ENCODE measurements at places on chromosomes 5 and 9.

GRCh38 chr5:179397516-179397915 lies 52.3 kb upstream of the ADAMTS2 start:
- DNase-seq = no peak

DNA sequence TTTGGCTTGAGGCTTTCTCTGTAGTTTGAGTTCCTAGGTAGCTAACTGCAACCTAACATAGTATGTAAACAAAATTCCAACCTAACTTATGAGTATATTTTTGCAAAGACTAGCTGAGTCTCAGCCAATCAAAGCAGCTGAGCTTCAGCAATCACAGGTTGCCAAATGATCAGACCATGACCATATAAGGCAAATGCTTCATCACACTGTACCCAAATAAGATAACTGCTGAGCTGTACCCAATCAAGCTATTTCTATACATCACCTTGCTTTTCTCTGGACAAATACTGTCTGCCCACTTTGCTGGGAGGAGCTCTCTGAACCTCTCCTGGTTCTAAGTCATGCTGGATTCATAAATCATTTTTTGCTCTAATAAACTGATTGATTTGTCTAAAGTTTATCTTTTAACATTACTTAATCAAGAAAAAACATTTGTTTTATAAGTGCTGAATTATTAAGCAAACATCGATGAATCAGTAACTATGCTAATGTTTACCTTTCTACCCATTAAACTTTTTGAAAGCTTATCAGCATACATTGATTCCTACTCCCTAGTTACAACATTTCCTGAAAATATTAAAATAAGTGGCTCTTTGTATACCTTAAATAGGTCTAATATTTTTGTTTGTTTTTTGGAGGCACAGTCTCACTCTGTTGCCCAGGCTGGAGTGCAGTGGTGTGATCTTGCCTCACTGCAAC lies 129.7 kb upstream of the PCA3 start:
- no peak for DNase-seq

DNA sequence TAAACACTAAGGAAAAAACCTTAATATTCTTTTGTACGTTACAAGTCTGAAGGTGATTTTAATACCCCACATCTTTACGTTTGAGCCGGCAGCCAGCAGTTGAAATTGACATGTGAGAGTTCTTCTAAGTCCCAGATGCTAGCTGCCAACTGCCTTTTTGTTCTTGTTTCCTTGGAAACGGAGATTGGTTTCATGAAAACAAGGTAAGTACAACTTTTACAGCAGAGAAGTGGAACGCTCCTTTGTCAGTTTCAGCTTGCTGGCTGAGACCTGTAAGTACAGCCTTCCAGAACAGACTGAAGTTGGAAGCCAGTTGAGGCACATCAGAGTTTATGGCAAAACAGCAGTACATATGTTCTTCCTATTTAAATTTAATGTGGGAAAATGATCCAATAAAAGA lies 1018.4 kb upstream of the ARRDC3 start:
- peak; percentile 12 for DNase-seq

GRCh38 chr5:9927106-9927505 lies 297.0 kb upstream of the TAS2R1 start:
- no peak for DNase-seq

GRCh38 chr5:147989994-147990393 lies 73.8 kb upstream of the SPINK5 start:
- no peak for DNase-seq

GRCh38 chr5:144328980-144329379 lies 158.3 kb downstream of the KCTD16 start:
- no peak for DNase-seq

DNA sequence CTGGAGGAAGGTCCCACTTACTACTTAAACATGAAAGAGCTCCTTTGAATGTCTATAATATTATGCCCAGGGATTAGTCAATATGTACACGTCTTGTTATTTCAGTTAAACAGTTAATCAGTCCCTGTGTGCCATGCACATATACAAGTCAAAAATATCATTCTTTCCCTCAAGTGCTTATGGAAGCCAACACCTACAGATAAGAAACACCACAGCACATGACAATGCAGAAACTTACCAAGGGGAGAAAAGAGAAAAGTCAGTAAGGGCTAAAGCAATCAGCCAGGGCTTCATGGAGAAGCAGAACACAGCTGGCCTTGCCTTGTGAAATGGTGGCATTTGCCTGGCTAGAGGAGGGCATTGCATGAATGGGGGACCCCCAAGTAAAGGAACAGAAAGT lies 88.3 kb downstream of the SNCAIP start:
- no peak for DNase-seq

DNA sequence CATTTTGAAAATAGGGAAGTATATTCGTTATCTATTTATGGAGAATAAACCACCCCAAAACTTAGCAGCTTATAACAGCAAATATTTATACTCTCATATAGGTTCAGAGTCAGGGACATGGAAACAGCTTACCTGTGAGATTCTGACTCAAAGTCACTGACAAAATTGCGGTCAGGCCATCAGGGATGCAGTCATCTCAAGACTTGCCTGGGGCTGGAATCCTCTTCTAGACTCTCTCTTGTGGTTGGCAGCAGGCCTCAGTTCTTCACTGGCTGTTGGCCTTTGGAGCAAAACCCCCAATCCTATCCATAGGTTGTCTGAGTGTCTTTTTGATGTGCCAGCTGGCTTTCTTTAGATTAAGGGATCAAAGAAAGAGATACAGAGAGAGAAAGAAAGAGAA lies 275.6 kb downstream of the SEC61B start:
- DNase-seq = no peak

GRCh38 chr9:121596515-121596914 lies 54.9 kb upstream of the DAB2IP start:
- no peak for DNase-seq

DNA sequence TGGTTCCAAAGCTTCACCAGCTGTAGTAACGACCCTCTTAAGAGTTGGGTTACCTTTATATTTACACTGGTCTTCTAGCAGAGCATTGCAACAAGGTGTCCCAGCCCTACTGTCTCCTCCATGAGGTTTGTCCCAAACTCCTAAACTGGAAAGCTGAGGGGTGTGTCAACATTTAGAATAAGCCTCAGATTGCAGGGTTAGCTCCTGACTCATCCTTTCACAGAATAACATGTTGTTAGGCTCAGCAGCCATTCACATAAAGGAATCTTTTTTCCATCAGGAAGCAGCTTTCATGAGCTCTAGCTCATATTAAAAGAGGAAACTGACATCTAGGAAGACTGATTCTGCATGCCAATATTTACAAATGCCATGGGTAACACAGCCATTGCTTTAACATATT lies 238.7 kb downstream of the EFNA5 start:
- DNase-seq = no peak

DNA sequence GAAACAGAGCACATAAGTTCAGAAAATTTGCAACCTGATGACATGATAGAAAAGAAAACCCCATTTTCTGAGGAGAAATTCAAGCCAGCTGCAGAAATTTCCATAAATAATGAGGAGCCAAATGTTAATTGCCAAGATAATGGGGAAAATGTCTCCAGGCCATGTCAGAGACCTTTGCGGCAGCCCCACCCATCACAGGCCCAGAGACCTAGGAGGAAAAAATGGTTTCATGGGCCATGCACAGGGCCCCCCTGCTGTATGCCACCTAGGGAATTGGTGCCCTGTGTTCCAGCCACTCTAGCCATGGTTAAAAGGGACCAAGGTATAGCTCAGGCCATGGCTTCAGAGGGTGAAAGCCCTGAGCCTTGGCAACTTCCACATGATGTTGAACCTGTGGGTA lies 118.1 kb downstream of the NR2F1-AS1 start:
- DNase-seq = no peak

- no peak for DNase-seq
Observed at GRCh38 chr9:91320299-91320698, 41.4 kb downstream of the AUH start.

DNA sequence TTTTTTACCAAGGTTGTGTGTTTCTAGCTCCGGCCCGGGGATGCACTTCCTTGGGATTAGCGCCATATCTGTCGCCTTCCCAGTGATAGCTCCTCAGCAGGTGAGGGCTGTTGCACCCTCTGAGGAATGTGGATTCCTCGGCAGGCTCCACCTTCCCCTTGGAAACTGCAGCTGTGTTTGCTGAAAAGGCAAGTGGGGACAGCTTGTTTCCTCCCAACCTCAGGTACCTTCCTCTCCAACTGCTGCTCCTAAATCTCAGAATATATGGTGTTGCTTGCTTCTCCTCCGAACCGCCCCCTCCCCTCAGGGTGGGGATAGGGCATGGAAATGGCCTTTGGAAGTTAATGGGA lies 1.3 kb downstream of the SLC1A1 start:
- DNase-seq = peak; percentile 58

DNA sequence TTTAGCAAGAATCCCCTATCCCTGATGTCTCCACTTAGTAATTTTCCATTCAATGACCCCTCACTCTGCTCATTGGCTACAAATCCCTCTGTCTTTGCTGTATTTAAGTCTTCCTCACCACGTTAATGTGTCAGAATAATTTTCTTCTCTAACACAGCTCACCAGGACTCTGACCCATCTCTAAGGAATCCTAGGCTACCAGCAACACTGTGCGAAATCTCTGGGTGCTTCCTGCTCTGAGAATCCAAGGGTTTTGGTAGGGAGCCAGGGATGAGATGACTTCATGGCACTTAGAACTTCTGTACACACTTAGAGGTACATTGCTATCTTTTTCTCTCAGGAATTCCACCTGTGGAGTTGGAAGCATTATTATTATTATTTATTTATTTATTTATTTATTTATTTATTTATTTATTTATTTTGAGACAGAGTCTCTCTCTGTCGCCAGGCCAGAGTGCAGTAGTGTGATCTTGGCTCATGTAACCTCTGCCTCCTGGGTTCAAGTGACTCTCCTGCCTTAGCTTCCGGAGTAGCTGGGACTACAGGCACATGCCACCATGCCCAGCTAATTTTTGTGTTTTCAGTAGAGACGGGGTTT lies 53.5 kb downstream of the FOXI1 start:
- no peak for DNase-seq

DNA sequence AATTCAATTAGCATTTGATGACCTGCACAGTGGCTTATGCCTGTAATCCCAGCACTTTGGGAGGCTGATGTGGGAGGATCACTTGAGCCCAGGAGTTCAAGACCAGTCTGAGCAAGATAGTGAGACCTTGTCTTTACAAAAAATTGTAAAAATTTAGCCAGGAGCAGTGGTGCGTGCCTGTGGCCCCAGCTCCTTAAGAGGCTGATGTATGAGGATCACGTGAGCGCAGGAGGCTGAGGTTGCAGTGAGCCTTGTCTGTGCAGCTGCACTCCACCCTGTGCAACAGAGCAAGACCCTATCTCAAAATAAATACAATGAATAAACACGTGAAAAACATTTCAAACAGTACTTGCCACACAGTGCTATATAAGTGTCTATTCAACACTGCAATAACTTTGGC lies 4.2 kb downstream of the ABCA1 start:
- DNase-seq = no peak

- no peak for DNase-seq
Observed at GRCh38 chr9:27963836-27964235, 390.6 kb upstream of the C9orf72 start.

DNA sequence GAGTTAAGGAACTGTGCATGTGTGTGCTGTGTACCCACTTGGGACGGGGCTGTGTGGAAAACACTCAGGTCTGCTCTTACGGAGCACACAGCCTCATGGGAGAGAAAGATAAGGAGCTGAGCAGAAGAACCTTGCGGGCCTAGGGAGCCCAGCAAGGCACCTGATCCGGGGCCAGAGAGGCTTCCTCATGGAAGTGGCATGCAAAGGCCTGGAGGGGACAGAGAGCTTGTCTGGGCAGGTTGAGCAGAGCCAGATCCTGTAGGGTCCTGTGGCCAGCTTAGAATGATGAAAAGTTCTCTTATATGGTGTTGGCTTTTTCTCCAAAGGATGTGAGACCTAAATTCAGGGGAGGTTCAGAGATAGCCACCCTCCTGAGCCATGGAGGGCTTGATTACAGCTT lies 45.2 kb downstream of the NEK6 start:
- no peak for DNase-seq

- peak; percentile 52 for DNase-seq
Observed at GRCh38 chr5:78974011-78974410, 11.1 kb downstream of the ARSB start.

DNA sequence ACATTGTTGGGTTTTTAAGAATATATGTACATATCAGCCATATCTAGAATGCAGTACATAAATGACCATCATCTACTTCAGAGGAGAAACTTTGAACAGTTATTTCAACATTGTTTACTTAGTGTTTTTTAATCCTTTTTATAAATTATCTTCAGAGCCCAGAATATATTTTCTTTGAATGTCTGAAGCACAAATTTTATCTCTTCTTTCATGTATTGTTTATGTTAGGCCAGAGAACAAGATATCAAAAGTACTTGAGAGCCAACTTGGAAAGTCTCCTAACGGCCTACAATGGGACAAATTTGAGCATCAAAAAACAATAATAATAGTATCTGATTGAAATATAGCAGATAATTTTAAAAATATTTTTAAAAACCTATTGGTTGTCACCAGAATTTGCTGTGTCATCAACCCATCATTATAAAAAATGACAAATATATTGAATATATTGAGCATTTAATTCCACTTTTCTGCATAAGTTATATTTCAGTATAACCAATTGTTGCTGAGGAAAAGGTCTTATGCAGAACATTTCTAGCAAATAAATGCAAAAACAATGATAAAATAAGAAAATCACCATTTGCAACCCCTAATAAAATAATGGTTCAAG lies 67.5 kb upstream of the CCNG1 start:
- no peak for DNase-seq

GRCh38 chr9:36129139-36129538 lies 7.4 kb upstream of the GLIPR2 start:
- no peak for DNase-seq

- DNase-seq = no peak
Observed at GRCh38 chr9:20623748-20624124, 1.4 kb upstream of the MLLT3 start.

DNA sequence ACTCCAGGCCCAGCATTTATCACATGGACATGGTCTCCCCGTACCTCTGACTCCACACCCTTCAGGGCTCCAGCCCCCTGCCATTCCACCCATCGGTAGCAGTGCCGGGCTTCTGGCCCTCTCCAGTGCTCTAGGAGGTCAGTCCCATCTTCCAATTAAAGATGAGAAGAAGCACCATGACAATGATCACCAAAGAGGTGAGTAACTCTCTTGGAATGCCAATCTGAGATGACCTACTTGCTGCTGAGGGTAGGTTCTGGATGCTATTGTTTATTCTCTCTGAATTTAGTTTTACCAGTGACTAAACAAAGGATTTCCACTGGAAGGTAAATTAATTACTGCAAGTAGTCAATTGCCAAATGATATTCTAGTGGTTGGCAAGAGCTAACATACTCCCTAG lies 80.8 kb downstream of the TLE4 start:
- DNase-seq = no peak

DNA sequence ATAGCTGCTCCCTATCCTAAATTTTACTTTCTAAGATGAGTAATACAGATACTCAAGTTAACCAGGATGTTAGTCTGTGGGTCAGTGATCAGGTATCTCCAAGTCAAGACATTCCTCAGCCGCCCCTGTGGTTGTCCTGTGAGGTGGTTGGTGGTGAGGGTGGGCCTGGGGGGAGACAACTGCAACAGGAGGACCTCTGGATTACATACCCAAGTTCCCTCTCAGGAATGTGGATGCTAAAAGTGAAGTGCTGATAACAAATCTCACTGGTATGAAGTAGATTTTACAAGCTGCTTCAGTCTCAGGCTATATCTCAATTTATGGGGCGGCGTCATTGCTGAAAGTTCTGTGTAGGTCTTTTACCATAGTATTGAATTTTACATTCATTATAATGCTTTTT lies 38.3 kb downstream of the SLC1A3 start:
- DNase-seq = no peak

GRCh38 chr9:72623156-72623555 lies 101.7 kb downstream of the TMC1 start:
- no peak for DNase-seq

All from head of caudate nucleus (tissue), 42 donors.